T-helper 17 cell (primary cell): ENCODE measurements at places on chromosomes 6 and 20. TPM values are rescaled to one million over a fixed set of nuclear protein-coding genes. Genes with fewer than 3 reads are reported as not detected.

THBS2 gene
- total RNA-seq, result not detected

WFDC8 gene
- not detected for total RNA-seq

DNA sequence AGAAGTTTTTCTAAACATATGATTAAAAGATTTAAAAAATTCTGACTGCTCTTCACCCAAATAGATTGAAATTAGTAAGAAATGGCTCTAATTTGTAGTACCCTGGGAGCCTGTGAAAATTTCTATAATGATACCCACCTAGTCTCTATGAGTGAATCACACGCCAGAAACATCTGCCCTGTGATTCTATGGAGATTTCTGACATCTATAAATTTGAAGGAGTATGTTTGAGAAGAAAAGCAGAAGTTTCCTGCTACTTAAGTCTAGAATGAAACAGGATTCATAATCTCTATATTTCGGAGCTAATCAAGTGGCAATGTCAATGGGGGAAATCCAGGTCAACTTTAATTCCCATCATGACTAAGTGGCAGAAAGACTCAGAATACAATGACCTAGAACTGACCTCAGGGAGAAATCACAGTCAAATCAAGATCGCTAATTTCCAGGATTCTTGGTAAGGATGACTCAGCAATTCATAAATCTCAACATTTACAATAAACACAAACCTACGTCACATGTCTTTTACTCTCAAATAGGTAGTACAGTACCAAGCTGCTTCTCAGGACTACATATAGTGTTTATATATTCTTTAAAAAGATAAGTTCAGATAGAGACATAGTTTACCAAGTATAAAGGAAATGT, 186.2 kb upstream of the TNFAIP3 start:
- DNase-seq, result no peak

- DNase-seq, result no peak
Observed at GRCh38 chr6:117007659-117008058, 130.6 kb downstream of the RFX6 start.

GRCh38 chr6:134466771-134467525, 149.0 kb upstream of the SGK1 start:
- no peak for DNase-seq

PPP2R5D gene
- total RNA-seq, result 27.5 TPM

TCP11 gene
- total RNA-seq, result not detected

- no peak for DNase-seq
Observed at GRCh38 chr6:7652957-7653356, 63.0 kb downstream of the SNRNP48 start.

DNA sequence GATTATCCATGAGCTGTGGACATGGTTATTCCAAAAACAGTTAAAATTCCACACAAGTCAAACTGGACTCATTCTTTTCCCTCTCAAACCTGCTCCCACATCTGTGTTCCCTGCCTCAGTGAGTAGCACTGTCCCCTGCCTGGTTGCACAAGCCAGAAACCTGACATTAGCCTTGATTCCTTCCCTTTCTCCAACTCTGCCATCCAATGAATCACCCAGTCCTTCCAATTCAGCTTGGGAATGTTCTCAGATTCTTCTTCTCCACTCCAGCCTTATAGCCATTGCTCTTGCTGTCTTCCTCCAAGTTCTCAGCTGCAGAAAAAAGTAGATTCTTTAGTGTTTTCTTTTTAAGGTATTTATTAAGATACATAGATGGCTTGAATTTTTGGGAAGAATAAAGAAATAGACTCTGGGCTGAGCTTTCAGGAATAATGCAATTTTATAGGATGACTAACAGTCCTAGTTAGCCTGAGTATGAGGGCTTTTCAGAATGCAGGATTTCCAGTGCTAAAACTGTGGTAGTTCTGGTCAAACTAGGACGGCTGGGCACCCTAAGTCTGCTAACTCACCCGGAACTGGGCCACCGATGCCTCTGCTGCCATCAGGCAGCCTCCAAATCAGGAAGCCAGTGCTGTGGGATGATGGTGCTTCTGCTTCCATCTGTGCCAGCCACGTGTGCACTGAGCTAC, 18.2 kb upstream of the SASH1 start:
- DNase-seq, result no peak

CD93 gene
- total RNA-seq, result 6.4 TPM

POU3F2 gene
- not detected for total RNA-seq

GRCh38 chr20:51447097-51447764, 95.3 kb downstream of the NFATC2 start:
- DNase-seq, result no peak

DNA sequence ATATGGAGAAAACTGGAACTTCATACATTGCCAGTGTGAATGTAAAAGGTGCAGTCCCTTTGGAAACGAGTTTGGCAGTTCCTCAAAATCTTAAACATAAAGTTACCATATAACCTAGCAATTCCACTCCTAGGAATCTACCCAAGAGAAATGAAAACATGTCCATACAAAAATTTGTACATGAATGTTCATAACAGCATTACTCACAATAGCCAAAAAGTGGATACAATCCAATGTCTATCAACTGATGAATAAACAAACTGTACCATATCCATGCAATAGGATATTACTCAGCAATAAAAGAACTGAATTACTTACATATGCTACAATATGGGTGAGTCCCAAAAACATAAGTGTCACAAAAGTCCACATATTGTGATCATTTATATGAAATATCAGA, 48.7 kb upstream of the ERVFRD-1 start:
- no peak for DNase-seq

UNC5CL gene
- total RNA-seq, result 4.2 TPM

DNA sequence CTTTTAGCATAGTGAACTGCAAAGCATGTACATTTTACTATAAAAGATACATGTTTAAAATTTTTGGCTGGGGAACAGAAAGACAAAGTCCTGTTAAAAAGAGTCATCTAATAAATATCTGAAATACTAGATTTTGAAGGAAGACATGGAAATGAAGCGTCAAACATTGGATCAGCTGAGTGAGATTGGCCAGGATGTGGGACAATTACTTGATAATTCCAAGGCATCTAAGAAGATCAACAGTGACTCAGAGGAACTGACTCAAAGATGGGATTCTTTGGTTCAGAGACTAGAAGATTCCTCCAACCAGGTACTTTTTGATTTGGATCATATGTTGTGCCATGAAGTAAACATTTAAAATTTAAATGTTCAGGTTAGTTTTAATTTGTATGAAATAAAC, 162.3 kb downstream of the UTRN start:
- no peak for DNase-seq

ULBP2 gene
- 2.8 TPM for total RNA-seq

NRSN1 gene
- total RNA-seq, result not detected

DNA sequence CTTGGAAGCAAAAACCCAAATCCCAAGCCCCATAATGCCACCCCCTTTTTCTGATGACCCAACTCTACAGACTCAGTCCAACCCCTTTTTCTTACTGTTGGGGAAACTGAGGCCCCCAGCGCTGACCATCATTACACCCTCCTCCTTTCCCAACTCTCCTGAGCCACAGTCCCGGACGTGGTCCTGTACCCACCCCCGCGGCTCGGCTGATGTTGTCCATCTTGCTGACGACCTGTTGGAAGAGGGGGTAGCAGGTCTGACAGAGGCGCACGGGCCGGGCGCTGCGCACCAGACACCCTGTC, 533 bp downstream of the OSTM1 start:
- DNase-seq, result no peak

GRCh38 chr6:166078294-166078693, 89.4 kb downstream of the TBXT start:
- DNase-seq, result no peak

CDSN gene
- not detected for total RNA-seq

DNA sequence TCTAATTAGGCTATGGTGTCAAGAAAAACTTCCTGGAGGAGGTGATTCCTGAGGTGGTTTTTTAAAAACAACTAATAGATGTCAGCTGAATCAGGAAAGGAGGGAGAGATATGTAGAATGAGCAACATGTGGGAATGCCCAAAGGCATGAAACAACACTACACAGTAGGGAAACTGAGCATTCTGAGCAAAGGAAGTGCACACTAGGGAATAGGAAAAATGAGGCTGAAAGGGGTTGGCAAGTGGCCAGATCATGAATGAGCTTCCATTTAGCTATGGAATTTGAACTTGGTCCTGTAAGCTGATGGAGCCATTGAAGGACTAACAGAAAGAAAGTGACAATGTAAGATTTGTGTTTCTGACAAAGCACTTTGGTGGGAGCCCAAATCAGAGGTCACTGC, 16.9 kb upstream of the SLC35F1 start:
- DNase-seq, result no peak

GRCh38 chr6:133767357-133767970, 121.4 kb upstream of the TCF21 start:
- DNase-seq, result no peak

PRR18 gene
- total RNA-seq, result not detected

- no peak for DNase-seq
Observed at GRCh38 chr6:35586542-35586941, 73.8 kb upstream of the TULP1 start.

HSPA1B gene
- 18.0 TPM for total RNA-seq

LAMA5 gene
- 0.72 TPM for total RNA-seq

DNA sequence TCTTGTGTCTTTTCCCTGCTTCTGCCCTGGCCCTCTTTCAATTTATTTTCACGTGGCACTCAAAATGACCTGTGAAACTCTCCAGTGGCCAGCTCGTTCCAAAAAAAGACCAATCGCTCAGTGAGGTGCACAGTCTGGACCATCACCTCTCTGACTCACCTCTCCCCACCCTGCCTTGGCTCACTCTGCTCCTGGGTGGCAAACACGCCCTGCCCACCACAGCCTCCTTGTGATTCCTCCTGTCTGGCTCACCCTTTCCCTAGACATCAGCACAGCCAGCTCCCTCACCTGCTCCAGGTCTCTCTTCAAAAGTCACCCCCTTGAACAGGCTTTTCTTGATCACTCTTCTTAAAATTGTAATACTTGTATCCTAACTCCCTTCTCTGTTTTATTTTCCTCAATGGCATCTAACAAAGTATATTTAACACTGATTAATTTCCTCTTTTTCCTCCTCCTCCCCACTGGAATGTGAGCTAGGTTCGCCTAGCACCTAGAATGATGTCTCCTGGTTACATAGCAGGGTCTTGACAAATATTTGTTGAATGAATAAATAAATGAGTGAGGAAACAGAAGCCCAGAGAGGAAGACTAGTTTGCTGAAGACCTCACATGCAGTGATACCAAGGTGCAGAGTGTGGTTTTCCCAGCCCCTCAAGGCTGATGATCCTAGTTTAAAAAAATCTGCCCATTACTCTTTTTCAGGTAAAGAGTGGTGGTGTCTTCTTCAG, 109.0 kb downstream of the GJA10 start:
- no peak for DNase-seq

FOXS1 gene
- not detected for total RNA-seq

DNA sequence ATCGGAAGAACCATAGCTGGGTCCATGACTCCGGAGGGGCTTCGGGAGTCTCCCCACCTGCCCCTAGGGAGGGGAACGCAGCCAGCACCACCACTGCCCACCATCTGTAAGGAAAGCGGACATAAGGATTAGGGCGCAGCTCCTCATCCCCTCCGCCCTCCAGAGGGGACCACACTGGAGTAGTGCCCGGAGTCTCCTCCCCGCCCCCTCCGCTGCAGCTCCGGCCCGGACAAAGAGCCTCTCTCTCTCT, 628 bp downstream of the SLC35B2 start:
- no peak for DNase-seq

PSORS1C2 gene
- not detected for total RNA-seq

CD109 gene
- 0.83 TPM for total RNA-seq

DNA sequence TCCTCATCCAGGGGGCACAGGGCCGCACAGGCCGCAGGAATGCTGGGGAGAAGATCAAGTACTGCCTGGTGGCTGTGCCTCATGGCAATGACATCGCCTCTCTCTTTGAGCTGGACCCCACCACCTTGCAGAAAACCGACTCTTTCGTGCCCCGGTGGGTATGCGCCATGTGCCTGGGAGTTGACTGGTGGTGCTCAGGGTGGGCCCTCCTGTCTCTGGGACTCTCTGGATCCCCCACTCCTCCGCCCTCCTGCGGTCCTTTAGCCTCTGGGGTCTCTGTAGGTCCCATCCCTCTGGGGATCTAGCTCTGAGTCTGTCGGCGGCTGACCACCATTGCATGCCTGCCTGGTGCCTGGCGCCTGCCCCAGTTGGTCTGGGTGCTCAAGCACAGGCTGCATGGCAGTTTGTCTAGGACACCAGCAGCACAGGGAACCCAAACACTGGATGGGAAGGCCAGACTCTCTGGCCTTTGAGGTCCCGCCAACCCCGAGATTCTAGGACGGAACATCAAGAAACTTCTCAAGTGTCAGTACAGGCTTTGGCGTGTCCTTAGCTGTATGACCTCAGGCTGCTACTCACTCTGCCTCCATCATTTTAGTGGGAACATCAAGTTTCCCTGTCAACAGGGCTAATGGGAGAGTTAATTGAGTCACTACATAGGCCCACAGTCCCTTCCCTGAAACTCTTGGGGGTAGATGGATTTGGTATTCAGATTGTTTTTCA, 42.8 kb downstream of the ITPR3 start:
- no peak for DNase-seq

BTN1A1 gene
- not detected for total RNA-seq

SDCBP2 gene
- 1.2 TPM for total RNA-seq

- no peak for DNase-seq
Observed at GRCh38 chr20:59923514-59923913, 9.9 kb downstream of the SYCP2 start.
